ENCODE measurements at places on chromosomes 12 and 14.

- no peak for DNase-seq
These were observed 60.4 kb downstream of the KITLG start for GRCh38 chr12:88519802-88520435.

- no peak for DNase-seq
These were observed 69.0 kb downstream of the ZFP36L1 start for GRCh38 chr14:68723808-68724268.

DNA sequence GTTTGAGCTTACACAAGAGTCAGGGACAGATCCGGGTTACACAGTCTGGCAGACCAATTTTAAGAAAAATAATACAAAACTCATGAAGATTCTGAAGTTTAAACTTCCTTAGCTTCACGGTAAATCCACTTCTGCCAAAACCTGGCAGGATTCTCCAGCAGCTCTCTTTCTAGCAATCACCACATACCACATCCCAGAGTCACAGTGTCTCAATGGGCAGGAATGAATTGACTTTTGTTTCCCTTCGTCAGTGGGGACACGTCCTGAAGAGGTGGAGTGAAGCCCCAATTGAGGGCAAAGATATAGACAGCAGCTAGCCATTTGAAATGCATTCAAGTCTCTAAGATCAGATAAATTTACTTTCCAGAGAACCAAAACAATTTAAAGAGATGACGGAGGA is 117.1 kb upstream of the ARHGAP5 start:
- no peak for DNase-seq

- no peak for DNase-seq
These were observed 86.2 kb upstream of the PLXNC1 start for GRCh38 chr12:94062194-94062593.

DNA sequence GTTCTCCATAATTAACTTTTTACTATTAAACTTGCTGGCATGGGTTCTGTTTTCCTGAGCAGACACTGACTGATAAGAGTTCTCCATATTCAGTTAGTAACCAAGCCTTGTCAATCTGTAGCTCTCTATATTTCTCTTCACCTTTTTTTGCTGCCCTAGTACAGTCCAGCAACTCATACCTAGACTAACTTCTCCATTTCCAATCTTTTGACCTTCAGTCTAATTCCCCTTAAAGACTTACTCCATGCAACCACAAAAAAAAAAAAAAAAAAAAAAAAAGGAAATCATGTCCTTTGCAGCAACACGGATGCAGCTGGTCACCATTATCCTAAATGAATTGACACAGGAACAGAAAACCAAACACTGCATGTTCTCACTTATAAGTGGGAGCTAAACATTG is 125.7 kb upstream of the KRAS start:
- no peak for DNase-seq

GRCh38 chr14:61187196-61187905 is 93.8 kb downstream of the TMEM30B start:
- no peak for DNase-seq

DNA sequence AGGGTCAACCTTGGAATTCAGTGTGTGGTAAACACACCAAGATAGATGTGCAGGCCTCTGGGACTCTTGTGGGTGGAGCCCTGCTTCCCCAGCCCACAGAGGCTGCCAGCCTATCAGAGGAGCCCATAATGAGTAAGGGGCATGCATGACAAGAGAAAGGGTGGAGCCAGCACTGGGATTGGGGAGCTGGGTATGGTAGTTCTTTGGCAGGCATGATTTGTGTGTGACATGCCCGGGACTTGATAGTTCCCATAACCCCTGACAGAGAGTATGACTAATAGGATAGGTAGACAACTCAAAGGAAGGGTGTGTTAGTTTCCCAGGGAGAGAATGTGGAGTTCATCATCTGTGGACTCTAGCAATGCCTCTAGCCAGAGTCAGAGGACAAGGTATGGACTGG is 143.0 kb downstream of the EMP1 start:
- no peak for DNase-seq

GRCh38 chr14:102927878-102928411 is 5.5 kb downstream of the AMN start:
- no peak for DNase-seq

GRCh38 chr12:42792265-42792664 is 202.7 kb upstream of the PRICKLE1 start:
- no peak for DNase-seq

DNA sequence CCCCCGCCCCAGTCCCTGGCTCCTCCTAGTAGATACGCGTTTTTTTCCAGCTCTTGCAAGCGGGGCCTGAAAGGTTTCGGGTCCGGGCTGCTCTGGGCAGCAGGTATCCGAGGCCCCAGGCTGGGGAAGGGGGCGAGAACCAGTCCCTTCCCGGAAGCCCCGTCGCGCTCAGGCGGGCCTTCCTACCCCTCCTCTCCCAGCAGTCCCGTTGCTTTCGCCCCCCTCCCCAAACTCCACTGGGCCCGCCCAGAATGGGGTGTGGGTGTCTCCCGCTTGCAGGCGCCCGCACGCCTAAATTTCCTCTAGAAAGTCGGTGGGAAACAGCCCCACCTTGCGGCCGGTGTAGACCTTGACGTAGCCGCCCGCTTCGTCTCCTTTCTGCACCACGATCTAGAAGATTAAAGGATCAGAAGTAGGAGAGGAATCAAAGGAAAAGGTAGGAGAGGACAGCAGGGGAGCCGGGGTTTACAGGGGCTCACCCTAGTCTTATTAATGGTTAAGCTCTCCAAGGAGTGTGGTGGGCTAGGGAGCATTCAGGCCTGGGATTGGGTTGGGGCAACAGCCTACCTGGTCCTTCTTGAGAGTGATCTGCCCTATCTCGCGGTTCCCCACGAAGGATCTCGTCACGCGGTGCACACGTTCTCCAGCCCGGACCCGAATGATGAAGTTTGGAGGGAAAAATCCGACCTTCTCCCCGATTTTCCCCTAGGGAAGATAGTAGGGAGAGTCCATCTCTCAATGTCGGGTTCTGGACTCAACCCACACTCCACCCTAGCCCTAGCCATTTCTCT is 7.3 kb downstream of the STAC3 start:
- DNase-seq, result peak; percentile 9

DNA sequence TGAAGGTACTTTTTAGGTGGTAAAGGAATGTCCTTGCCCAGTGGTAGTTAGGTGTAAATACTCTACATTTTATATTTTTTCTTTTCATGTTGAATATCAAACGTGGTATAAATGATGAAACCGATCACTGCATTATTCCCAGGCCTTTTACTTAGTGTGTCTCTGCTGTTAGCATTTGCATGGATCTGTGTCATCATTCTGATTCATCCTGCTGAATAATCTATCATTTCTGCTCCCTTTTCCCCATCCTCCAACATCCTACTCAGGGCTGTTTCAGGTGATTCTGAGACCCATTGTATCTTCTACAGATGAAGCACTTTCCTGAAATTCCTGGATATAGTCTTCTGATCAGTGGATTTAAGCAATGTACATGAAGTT is 61.0 kb upstream of the PTHLH start:
- no peak for DNase-seq

DNA sequence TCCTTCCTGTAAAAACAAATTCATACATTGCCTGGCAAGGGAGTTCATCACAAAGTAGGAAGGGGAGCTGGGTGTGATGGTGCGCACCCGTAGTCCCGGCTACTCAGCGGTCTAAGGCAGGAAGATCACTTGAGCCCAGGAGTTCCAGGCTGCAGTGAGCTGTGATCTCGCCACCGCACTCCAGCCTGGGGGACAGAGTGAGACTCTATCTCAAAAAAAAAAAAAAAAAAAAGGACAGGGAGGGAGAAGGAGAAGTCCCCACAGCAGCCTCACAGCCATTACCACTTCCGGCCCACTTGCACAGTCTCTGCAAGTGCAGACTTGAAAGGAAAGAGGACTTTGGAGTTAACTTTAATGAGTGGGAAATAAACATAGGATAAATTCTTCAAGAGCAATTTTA is 121.0 kb downstream of the FBXL14 start:
- DNase-seq, result no peak

- DNase-seq, result no peak
These were observed 4.5 kb upstream of the KRT8 start for GRCh38 chr12:52909331-52909730.

GRCh38 chr14:94423453-94424056 is 29.0 kb downstream of the SERPINA11 start:
- DNase-seq, result peak; percentile 7

DNA sequence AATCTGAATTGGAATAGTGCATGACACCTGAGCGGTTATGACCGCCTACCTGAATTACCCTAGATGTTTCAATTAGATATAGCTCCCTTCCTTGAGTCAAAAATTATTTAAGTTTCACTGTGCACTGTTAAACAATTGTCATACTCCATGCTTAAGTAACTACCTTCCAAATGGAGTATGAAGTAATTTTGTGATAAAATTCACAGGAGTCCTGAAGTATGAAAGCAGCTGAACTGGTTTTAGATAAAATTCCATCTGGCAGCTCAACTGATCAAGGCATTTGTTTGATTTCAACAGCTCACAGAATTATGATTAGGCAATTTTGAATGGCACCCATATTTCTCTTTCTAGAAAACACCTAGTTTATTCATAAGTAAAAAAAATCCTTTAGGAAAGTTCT is 19.5 kb downstream of the PRICKLE1 start:
- DNase-seq, result no peak

DNA sequence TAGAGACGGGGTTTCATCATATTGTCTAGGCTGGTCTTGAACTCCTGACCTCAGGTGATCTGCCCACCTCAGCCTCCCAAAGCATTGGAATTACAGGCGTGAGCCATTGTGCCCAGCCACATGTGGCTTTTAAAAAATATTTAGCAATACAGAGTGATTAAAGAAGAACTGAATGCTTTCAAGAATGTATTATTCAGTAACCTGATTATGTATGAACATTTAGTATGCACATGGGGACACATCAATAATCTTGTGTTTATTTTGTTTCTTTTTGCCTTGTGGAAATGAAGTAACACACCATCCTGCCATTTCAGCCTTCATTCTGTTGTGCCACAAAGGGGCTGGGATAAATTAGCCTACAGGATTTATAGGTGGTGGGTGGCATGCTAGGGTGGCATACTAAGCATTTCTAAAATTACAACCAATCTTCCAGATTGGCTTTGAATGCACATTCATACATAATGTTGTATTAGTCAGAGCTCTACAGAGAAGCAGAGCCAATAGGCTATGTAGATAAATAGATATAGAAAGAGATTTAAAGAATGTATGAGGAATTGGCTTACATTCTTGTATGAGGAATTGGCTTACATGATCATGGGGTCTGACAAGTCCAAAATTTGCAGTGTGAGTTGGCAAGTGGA is 25.5 kb upstream of the TXNRD1 start:
- no peak for DNase-seq

DNA sequence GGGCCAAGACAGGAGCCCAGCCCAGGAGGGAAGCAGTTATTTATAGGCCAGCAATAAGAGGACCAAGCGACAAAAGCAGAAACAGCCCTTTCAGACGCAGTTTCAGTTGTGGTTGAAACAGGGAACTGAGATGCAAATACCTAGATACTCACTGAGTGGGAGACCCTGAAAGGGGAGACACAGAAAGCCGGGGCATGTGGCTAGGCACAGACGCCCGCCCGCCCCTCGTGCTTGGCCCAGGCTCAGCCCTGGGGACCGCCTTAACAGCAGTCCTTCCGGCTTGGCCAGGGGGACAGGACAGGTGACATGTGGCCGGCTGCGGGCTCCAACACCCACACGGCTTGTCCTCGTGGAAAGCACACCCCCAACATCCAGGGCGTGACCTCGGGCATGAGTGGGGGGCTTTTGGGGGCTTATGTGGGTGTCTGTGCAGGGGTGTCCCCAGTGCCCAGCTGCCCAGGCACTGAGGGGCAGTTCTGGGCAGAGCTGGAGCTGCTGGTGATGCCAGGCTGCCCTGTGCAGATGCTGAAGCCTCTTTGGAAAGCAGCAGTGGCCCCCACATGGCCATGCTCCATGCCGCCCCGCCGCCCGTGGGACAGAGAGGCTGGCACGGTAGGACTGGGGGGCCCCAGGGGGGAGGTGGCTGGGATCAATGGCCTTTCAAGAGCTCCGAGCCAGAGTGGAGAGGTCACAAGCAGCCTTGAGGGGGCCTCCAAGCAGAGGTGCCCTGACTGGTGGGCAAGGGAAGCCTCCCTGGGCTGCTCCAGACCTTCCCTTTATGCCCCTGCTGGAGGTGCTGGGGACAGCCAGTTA is 2.1 kb downstream of the PLD4 start:
- no peak for DNase-seq

- no peak for DNase-seq
These were observed 612.7 kb upstream of the TBX3 start for GRCh38 chr12:115296613-115297198.

DNA sequence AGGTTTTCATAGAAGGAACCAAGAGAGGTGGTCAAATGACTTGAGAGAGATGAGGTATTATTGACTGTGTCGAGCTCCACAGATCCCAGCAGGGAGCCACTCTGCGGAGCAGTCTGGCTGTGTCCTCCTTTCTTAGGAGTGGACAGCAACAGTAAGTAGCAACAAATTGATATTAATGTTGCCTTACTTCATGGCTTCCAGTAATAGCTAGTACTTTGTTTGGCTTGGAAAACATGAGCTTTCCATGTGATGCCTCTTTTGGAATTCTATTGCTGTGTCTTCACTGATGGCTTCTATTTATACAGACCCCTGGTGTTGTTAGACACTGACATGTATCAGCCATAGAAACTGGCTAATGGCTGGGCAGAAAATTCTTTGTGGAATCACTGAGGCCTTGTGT is 531.2 kb upstream of the CCDC196 start:
- DNase-seq, result no peak

DNA sequence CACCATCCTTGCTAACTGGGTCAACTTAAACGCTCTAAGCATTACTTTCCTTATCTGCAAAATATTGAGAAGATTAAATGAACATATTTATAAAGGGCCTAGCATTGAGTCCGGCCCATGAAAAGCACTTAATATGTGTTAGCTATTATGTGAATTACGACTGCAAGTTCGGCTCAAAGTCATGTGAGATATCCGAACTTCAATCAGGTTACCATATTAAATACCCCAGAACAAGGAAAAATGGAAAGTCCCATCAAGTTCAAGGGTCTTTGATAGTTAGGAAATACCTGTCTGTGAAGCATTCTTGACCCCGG is 487 bp upstream of the NRDE2 start:
- no peak for DNase-seq

DNA sequence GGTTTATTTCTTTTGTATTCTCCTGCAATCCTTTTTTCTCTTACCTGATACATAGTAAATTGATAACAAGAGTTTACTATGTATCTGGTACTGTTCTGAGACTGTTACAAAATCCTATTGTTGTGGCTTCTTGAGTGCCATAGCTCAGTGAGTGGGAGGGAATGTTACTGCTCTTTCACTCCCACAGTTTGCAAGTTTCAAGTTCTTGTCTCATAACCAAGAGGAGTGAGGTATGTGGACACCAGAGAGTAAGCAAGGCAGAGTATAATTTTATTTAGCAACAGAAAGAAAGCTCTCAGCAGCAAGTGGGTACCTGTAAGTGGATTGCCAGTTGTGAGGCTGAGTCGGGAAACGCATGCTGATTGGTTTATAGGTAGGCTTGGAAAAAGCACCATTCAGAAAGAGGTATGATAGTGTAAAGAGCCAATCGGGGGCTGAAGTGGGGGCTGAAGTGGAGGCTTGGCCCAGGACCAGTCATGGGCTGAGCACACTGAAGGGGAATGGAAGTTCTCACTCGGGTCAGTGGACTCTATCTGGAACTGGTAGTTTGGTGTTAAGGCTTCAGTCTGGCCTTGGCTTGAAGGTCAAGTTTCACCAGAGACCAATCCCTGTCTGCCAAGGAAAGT is 850.8 kb downstream of the TMTC2 start:
- no peak for DNase-seq

- DNase-seq, result no peak
These were observed 389.3 kb downstream of the BMP4 start for GRCh38 chr14:53567236-53567780.

- no peak for DNase-seq
These were observed 72.8 kb upstream of the IFNG-AS1 start for GRCh38 chr12:67916266-67916970.

- DNase-seq, result no peak
These were observed at the start of gene PLEKHG7 for GRCh38 chr12:92702754-92703679. TSS of gene PLEKHG7 (plus strand) at chr12:92702989. CDS start at chr12:92706632, 3,643 bp downstream.

Data from C1 segment of cervical spinal cord (tissue), 14 donors.